ENCODE measurements at places on chromosomes 7 and 10. TPM values are rescaled to one million over a fixed set of nuclear protein-coding genes. Genes with fewer than 3 reads are reported as not detected.
A peak's percentile ranks its signal among the peaks of the same experiment; 100 is the strongest.

- no peaks in the 10 kb centered on the region for H3K27me3 ChIP-seq
- H3K27ac ChIP-seq, result no peak overlapping the region
- DNase-seq, result peak; percentile 9
These were observed 75.1 kb downstream of the ANKRD61 start for GRCh38 chr7:6106140-6106904.

GRCh38 chr7:93378131-93378760 is 146.1 kb downstream of the VPS50 start:
- no peak overlapping the region for H3K4me3 ChIP-seq
- no peaks in the 10 kb centered on the region for H3K4me1 ChIP-seq
- peaks cover 2% of the 10 kb centered on the region for H3K27me3 ChIP-seq
- no peak for DNase-seq
- no peak overlapping the region for H3K27ac ChIP-seq
- no peaks in the 10 kb centered on the region for H3K36me3 ChIP-seq

GRCh38 chr7:28979776-28980175 is 21.6 kb upstream of the TRIL start:
- no peaks in the 10 kb centered on the region for H3K36me3 ChIP-seq
- H3K27me3 ChIP-seq, result no peaks in the 10 kb centered on the region
- H3K4me3 ChIP-seq, result no peak overlapping the region
- no peak for DNase-seq
- no peaks in the 10 kb centered on the region for H3K4me1 ChIP-seq

TMEM196 gene
- total RNA-seq, result 0.30 TPM
